ENCODE measurements at places on chromosomes 6 and 20.

DNA sequence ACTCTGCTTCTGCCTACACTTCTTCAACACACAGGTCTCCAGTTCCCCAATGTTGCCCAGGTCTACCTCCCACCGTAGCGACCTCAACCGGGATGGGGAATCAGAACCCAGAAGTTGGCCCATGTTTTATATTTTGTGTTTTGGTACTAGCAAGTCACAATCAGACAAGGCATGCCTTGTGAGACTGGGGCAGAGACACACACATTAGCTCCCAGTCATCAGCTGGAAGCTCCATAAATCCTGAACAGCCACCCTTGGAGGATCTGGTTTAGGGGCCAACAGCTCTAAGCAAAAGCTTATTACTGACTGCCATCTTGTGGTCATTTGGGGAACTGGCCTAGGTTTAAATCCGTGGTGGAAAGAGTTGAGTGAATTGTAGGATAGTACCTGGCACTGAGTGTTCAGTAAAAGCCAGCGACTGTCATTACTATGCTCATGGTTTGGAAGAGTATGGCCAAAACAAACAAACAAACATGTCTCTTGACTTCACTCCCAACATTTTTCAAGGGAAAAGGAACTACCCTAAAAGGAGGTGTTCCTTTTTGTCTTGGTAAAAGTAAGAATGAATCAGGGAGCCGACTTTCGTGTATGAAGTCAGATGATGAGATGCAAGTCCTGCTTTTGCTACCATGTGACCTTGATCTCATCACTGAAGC is 40.5 kb downstream of the PIM1 start:
- DNase-seq, result peak; percentile 68

DNA sequence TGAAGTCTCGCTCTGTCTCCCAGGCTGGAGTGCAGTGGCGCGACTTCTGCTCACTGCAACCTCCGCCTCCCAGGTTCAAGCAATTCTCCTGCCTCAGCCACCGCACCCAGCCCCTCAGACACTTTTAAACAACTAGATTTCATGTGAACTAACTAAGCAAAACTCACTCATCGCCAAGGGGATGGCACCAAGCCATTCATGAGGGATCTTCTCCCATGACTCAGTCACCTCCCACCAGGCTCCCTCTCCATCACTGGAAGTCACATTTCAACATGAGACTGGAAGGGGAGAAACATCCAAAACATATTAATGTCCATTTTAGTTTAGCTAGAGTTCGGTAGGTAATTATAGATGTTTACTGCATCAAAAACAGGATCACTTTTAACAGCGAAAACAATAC is 95.9 kb upstream of the PRL start:
- DNase-seq, result no peak

DNA sequence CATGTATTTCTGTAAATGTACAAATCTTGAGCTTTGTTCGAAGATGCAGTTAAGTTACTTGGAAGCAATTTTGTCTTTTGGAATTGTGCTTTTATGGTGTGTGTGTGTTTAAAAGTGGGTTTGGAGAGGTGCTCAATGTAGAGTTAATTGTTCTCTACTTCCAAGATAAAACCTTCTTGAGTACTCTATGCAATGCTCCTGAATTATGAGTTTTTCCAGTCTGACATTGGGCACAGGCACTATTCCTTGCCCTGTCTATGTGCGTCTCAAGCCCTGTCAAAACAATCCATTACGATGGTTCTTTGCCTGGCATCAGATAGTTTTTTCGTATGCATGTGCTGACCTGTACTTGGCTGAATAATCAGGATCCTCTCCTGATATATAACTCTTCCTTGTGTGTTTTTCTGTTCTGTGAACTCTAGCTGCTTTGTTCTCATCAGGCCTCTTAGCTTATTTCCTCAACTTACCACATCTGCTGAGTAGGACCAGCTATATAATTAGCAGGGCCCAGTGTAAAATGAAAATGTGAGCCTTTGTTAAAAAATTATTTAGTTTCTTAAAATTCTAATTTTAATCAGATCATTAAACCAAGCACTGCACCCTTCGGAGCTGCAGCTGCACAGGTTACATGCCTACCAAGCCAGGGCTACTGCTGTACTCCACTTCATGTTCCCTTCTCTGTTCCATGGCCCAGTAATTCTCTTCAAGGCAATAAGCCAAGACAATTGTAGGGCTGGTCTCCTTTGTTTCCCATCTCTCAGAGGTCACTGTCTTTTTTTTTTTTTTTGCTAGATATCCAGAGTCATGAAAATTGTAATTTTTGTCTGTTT is 160.1 kb downstream of the ZFAND3 start:
- no peak for DNase-seq

- DNase-seq, result no peak
These were observed 180.6 kb downstream of the FOXA2 start for GRCh38 chr20:22403632-22404361.

DNA sequence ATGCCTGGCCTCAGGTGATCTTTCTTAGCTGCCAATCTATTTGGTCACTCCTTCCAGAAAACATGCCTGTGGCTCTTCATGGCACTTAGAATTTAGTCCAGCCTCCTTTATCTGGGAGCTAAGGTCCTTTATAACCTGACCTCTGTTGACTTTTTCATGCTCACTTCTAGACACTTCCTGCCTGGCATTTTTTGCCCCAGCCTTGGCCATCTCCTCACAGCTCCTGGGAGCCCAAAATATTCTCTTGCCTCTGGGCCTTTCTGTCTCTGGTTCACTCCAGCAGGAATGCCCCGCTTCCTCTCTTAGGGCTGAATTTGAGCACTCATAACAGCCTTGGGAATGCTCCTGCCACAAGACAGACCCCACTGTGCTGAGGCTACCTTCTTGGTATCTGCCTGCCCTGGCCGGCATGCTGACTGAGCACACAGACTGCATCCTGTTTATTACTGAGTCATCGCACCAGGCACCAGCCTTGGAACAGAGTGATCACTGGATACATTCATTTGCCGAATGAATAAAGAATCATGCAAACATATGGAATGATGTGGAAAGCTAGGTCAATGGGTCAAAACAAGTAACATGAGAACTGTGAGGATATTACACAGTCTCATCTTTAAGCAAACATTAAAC is 5.8 kb upstream of the EEF1E1 start:
- no peak for DNase-seq

DNA sequence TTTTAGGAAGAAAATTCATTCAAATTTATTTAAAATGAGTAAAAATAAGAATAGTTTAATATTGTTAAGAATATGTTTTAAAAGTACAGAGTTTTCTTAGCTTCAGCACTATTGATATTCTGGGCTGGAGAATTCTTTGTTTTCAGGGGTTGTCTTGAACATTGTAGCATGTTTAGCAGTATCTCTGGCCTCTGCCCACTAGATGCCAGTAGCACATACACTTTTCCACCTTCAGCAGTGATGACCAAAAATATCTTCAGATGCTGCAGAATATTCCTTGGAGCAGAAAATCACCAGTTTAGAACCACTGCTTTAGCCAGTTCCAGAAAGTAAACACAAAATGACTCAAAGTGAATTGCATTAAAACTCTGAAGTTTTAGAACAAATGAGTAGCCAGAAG is 19.4 kb upstream of the SDHAF4 start:
- no peak for DNase-seq

DNA sequence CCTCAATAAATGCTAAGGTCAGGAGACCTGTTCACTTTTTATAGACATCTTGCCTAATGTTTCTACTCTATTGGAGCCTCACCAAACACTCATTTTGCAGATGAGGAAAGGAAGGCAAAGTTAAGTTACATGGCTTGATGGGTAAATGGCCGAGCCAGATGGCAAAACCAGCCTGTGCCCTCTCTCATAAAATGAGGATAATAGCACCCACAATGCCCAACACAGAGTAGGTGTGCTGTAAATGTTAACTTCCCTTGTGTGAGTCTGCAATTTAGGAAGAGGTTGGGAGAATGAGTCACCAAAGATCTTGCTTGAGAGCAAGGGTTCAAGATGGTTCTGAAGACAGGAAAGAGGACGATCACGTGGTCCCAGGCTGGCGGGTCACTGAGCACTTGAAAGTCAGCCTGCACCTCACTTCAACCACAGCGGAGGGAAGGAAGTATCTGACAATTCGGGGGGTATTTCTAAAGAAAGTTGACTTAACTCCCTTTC is 3.3 kb downstream of the KCNK5 start:
- no peak for DNase-seq

GRCh38 chr6:167928111-167928510 is 69.4 kb upstream of the KIF25 start:
- no peak for DNase-seq

DNA sequence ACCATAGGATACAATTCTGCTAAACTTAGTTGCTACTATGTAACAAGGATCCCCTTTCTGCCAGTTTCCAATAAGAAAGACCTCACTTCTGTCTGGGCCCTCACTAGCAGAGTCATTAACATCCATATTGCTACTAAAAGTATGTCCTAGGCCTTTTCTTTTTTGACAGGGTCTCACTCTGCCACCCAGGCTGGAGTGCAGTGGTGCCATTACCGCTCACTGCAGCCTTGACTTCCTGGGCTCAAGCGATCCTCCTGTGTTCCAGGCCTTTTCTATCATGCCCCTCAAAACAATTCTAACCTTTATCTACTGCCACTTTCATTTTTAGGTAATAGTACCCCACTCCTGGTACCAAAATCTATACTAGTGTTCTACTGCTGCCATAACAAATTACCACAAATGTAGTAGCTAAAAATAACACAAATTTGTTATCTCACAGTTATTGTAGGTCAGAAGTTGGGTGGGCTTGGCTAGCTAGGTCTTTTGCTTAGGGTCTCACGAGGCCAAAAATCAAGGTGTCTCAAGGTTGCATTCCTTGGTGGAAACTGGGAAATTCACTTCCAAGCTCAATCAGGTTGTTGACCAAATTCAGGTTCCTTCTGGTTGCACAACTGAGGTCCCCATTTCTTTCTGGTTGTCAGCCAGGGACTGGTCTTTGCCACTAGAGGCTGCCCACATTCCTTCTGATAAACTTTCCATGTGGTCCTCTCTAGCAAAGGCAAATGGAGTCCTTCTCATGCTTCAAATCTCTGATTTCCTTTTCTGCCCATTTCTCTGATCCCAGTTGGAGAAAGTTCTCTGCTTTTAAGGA is 3.0 kb downstream of the CSNK2A1 start:
- DNase-seq, result no peak

DNA sequence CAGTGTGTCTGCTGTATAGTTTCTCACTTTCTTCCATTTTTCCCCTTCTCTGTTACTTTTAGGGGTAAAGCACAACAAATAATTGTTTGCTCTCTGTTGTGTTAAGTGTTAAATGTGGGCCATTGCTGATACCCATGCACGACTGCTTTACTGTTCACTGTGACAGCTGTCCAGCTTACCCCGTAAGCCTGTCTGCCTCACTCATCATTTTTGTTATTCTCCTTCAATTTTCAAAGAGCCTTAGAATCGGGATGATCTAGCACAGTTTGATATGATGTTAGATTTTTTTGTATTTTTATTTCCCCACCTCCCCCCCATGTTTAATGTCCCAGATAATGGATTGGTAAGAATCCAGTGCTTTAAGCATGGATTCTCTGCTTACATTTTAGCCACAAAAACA is 41.2 kb upstream of the MLIP start:
- no peak for DNase-seq

Data from stimulated activated CD8-positive, alpha-beta memory T cell treated with anti-CD3 and anti-CD28 coated beads, Interleukin-7, amount 100 ng/mL, for 1 hour (primary cell).